ENCODE measurements at places on chromosomes 5 and 9.

DNA sequence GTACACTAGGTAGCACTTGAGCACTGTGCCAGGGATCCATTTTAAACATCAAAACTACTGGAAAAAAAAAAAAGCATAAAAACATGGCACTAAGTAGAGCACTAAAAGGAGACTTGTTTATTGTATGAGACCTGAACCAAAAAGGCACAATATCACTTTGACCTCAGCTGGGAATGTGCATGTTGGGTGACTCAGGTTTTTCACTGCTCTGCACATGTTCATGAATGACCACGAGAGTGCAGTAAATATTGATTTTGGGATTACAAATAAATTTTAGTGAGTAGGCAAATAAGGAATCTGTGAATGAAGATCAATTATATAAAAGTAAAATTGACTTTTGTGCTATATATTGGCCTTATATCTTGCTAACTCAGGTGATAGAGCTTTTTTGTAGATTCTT lies 11.8 kb downstream of the RMI1 start:
- no peak for DNase-seq

- no peak for DNase-seq
Observed at GRCh38 chr9:128540634-128541360, 11.6 kb upstream of the SPTAN1 start.

- DNase-seq, result no peak
Observed at GRCh38 chr5:84273517-84273883, 111.2 kb downstream of the EDIL3 start.

- DNase-seq, result no peak
Observed at GRCh38 chr5:123086376-123087055, 2.5 kb upstream of the PRDM6 start.

DNA sequence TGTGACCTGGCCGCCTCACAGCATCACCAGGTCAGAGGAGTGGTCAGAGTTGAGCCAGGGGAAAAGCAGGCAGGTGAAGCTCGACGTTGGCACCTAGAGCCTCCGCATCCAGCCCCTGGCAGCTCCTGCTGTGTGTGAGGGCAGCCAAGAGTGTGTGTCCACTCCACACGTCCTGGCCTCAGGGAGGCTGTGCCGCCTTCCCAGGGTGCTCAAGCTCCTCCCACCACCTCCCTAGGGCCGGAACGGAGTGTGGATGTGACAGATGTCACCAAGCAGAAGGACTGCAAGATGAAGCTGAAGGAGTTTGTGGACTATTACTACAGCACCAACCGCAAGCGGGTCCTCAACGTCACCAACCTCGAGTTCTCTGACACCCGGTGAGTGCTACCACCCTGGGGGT lies 72.5 kb downstream of the PHF2 start:
- DNase-seq, result no peak

DNA sequence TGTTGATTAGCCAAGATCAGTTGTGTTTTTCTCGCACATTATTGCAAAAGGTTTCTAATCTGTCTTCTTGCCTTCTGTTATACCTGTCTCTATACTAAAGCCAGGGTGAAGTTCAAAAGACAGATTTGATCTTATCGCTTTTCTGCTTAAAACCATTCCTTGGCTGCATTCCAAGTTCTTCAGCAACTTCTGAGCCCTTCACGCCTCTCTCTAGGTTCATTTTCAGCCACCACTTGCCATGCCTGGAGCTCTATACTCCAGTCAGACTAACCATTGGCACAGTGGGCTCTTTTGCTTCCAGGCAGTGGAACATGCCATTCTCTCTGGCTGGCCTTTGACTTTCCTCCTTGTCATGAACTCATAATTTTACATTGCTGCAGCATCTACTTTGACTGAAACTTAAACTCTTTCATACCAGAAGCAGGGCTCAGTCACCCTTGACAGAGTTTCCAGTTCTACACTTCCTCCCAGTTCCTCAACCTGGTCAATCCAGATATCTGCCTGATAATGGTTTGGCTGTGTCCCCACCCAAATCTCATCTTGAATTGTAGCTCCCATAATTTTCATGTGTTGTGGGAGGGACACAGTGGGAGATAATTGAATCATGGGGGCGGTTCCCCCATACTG lies 114.4 kb downstream of the SLC12A2 start:
- no peak for DNase-seq

DNA sequence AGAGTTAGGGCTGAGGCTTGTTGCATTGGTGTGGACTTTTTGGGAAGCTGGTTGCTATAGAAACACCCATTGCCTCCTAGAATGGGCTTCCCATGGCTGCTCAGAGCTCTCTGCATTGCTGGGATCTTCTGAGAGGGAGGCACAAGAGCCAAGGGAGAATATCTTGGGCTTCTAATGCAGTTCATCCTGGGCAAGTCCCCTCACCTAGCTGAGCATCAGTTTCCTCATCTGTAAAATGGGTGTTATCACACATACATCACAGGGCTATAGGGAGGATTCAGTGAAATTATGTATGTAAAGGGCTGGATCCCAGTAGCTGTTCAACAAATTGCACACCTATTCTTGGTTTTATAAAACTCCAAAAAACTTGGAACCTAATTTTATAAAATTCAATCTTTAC lies 106.1 kb upstream of the ALDH1B1 start:
- no peak for DNase-seq

GRCh38 chr5:24595329-24595728 lies 49.4 kb downstream of the CDH10 start:
- no peak for DNase-seq

- DNase-seq, result no peak
Observed at GRCh38 chr9:88721025-88721424, 186.0 kb downstream of the NXNL2 start.

- DNase-seq, result peak; percentile 52
Observed at GRCh38 chr9:128098297-128099230, 29.0 kb downstream of the PTGES2 start.

DNA sequence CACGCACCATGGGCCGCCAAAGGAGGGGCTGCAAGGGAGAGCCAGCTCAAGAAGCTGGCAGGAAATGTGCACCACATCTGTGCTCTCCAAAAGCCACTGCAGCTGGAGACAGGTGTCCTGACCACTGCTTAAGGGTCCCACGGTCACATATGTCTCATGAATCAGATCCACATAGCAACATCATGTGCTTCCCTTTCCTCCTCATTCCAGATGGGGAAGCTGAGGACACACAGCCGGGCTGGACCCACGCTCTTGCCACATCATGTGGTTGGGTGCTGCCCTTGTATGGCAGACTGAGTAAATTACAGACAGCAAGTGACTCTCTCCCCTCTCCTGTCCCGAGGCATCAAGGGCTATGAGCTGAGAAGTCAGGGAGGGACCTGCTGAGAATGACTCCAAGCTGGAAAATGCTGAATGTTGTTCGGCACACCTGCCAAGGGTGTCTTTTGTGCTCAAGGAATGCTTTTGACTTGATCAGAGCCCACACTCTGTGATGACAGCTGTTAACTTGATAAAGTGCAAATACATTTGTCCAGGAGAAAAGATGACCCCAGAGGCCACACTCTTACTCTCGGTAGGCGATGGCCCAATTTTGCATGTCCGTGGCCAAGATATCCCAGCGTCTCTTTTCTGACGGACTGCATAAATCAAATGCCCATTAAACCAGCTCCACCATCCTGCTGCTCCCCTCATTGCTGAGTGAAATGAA lies 58.2 kb downstream of the NSUN2 start:
- DNase-seq, result no peak

GRCh38 chr5:177354256-177354655 lies 2.8 kb upstream of the LMAN2 start:
- DNase-seq, result no peak

- no peak for DNase-seq
Observed at GRCh38 chr5:107570181-107570580, 100.6 kb downstream of the EFNA5 start.

DNA sequence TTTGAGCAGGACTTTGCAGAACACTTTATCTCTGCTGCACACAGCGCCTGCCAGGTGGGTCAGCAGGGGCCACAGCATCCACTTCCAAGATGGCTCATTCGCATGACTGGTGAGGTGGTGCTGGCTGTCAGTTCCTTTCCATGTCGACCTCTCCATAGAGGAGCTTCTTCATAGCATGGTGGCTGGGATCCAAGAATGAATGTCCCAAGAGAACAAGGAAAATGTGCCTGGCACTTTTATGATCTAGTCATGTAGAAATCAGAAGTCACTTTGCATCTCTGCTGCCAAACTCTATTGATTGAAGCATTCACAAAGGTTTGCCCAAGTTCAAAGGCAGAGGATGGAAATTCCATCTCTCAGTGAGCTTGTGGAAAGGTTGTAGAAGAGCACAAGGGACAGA lies 85.0 kb downstream of the GALNT10 start:
- DNase-seq, result no peak

- no peak for DNase-seq
Observed at GRCh38 chr5:132896685-132897084, 23.2 kb downstream of the LEAP2 start.

DNA sequence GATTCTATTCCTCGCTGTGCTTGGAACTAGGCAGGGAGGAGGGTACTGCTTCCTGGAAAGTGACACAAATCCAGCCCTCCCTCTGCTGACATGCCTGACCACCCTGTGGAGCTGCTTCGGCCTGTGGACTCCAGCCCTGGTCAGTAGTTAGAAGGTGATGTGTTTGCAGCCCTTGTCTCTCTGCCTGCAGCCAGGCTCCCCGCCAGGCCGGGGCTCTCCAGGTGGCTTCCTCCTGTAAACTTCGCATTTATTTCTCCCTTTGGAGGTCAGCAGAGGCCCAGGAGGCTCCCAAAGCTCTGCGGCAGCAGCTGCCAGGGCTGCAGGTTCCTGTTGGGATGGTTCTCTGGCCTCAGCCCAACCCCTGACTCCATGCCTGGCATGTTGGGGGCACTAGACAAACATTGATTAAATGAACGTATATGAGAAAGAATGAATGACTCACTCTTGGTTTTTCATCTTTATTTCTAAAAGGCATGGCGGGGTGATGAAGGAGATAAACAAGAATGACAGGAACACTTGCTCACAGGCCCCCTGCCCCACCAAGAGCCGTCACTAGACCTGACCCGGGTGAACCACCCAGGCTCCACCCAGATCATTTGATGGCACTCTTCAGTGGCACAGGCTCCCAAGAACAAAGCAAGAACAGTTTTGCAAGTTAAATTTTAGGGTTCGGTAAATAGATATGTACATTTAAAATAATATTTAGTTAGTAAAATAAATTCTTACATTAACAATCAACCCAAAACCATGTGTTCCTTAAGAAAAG lies 8.4 kb upstream of the IRX2 start:
- no peak for DNase-seq

DNA sequence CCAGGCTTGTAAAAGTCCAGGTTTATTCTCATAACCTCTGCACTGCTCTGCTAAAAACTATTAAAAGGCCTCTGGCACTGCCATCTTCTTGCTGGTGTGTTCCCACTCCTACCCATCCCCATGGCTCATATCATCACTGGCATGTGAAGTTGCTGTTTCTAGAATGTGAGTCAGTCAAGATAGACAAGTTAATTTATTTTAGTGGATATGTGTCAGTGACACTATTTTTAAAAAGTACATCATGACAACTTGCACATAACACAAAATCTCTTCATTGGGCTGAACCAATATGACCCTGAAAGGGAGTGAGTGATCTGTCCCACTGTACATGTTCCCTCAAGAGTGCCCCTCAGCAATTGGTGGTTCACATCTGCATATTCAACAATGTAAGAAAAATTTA lies 299.7 kb downstream of the NFIB start:
- DNase-seq, result no peak

- DNase-seq, result no peak
Observed at GRCh38 chr9:33813712-33814641, 3.0 kb upstream of the UBE2R2 start.

GRCh38 chr5:78077369-78078068 lies 217.0 kb downstream of the AP3B1 start:
- DNase-seq, result no peak

DNA sequence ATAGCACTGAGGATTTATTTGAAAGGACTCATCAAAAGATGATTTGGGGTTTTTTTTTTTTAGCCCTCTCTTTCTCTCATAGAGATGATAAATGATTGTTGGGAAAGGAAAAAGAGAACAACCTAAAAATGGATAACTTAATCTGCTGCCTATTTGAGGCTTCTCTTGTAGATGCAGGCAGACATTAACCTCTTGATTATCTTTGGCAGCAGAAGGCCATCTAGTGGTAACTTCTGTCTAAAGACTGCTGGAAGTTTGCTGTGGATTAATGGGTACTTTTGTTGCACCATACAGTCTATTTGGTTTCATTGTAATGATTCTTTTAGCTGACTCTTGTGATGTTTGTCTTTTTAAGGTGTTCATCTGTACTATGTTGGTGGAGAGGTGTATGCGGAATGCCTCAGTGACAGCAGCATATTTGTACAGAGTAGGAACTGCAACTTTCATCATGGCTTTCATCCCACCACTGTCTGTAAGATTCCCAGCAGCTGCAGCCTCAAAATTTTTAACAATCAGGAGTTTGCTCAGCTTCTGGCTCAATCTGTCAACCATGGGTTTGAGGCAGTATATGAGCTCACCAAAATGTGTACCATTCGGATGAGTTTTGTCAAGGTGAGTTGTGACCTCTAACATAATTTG lies 18.8 kb downstream of the SMIM32 start:
- DNase-seq, result no peak

DNA sequence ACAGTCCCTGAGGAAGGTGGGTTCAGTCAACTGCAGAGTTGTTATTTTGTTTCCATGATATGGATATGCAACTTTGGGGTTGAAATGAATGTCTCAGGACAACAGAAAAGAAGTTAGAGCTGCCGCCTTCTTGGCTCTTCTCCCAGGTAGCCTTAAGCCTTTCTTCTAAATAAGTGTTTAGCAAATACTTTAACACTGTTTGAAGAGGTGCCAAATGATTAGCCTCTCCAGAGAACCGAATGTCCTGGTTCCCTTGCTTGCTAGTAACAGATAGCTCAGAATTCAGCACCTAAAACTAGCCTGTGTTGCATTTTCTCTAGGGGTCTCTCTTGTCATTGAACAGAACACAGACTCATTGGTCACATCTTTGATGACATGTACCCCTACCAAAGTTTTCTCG lies 127.7 kb upstream of the PIK3R1 start:
- DNase-seq, result no peak

- DNase-seq, result no peak
Observed at GRCh38 chr5:131329286-131329560, 65.4 kb downstream of the CDC42SE2 start.

DNA sequence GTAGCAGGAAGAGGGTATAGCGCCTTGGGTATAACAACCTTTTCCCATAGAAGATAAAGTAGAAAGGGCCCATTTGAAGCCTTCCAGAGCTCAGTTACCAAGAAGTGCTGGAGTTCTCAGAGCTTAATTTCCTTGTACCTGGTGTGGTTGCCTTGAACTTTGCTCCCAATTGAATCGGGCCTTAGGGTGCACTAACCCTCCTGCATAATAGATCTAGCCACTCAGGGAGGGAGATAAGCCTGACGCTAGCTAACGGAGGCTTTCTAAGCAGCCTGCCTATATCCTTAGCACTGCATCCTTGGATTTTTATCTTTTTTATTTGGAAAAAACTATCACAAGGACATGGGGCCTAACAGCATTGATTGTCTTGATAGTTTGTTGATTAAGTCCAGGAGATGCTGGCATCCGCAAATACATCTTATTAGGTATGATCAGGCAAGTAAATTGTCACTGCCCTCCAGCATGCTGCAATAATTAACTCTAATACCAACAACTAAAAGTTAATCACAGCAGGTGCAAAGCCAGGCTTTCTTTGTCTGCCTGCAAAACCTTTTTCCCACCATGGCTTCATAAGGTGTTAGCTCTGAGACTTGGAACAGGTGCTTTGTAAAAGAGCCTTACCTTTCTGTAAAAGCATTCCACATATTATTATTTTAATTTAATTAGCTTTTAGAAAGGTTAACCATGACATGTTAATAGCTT lies 199.4 kb downstream of the SREK1 start:
- DNase-seq, result no peak
